ENCODE measurements at places on chromosomes 1 and 21. TPM values are rescaled to one million over a fixed set of nuclear protein-coding genes. Genes with fewer than 3 reads are reported as not detected.

DNA sequence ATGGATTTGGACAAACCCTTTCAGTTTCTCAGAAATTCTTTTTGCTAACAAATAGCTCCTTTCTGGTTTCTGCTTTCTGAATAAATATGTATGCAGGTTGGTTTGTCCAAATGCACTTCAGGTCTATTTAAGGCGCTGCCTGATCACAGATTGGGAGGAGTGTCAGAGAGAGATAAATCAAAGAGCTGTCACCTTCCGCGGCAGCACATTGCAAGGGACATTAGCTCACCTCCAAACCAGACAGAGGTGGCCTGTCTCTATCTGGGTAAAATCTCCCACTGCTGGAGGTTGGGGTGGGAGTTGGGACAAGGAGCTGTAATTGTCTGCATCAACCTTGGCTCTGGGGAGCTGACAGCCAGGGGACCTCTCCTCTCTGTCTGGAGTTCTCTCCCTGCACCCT lies 25.2 kb downstream of the PRAMEF20 start:
- no peak for DNase-seq

The TAL1 gene
- not detected for total RNA-seq

DNA sequence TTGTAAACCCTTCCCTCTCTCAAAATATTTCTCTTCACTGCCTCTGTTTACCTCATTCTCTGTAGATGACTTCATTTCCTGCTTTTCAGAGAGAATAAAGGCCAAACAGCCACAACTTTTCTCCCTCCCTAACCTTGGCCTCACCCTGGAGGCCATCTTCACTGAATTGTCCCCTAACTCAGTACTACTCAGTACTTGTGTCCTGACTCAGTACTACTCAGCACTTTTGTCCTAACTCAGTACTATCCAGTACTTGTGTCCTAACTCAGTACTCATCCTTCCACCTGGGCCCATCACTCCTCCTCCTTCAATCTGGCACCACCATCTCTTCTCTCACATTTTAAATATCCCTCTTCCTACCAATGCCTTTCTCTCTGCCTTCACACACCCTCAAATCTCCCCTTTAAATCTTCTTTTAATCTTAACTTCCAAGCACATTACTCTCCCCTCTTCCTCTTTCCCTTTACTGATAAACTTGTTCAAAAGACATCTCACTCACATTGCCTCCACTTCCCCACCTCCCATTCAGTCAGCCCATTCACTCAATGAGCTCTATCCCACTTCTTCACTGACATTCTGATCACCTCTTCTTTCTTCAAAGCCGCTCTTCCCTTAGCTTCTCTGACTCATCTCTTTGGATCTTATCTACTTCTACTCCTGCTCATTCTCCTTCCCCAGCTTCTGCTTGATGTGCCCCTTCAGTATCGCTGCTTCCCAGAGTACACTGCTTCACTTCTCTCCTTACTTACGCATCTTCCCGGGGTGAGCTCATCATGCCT lies 121.4 kb downstream of the RNF220 start:
- DNase-seq: no peak

The HSPA6 gene
- total RNA-seq: 1.1 TPM

The BSND gene
- not detected for total RNA-seq

The DNAJC6 gene
- not detected for total RNA-seq

The GPA33 gene
- total RNA-seq: not detected

Measured in MG63 (cell line).